ENCODE measurements at places on chromosomes 3 and 15. TPM values are rescaled to one million over a fixed set of nuclear protein-coding genes. Genes with fewer than 3 reads are reported as not detected.

DNA sequence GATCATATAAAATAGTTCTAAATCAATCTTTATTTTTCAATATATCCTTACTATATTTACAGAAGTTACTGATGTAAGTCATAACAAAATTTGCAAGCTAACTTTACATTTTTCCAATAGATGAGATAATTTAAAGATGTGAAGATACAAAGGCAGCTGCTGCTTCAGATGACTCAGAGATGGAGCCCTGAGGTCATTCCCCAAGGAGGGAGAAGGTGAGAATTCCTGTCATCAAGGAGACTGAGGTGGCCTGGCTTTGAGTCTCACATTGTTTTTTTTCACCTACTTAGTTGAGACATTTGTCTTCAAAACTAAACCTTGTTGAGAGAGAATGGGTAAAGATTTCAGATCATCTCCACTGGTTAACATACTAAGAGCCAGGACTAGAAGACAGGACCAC, 3.9 kb upstream of the SAMD7 start:
- DNase-seq: no peak

- no peak for DNase-seq
These were observed 121.6 kb downstream of the ALDH1A2 start for GRCh38 chr15:57943754-57944420.

- DNase-seq: no peak
These were observed 27.0 kb upstream of the MUC4 start for GRCh38 chr3:195838714-195839113.

GRCh38 chr15:74530771-74531143, 10.3 kb upstream of the ARID3B start:
- DNase-seq: no peak

DNA sequence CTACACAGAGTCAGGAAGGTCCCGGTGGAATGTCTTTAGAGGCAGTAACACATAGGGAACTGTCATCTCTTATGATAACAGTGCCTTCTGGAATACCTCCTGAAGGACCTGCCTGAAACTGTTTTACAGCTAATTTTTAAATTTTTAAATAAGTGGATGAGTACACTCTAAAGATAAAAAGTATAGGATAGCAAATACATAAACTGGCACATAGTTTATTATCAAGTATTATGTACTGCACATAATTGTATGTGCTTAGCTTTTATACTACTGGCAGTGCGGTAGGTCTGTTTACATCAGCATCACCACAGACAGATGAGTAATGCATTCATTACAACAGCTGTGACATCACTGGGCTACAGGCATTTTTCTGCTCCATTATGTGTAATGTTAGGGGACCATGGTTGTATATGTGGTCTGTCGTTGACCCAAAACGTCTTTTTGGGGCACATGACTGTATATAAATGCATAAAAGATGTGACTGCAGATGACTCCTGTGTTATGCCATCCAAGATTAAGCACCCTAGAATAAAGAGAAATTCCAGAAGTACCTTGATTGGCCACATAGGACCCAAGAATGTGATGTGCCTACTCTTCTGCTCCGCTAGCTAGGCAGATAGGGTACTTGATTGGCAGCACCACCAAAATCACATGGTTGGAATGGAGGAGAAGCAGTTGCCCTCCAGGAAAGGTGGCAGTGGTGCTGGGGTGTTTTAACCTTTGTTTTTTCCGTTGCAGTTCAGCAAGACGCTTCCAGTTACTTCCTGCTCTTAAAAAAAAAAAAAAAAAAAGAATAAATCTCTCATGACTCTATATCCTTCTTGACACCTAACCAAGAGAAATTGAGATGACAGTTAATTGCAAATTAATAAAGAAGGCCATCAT, 3.3 kb downstream of the VPS8 start:
- DNase-seq: no peak

- DNase-seq: peak; percentile 63
These were observed 4.3 kb upstream of the TSEN2 start for GRCh38 chr3:12479919-12480427.

GRCh38 chr3:166593776-166594175, 756.6 kb upstream of the BCHE start:
- DNase-seq: no peak

GRCh38 chr3:48155122-48155521, 33.1 kb downstream of the CDC25A start:
- DNase-seq: no peak

GRCh38 chr3:145519398-145520047, 641.5 kb downstream of the PLOD2 start:
- DNase-seq: no peak

ERICH6 gene
- total RNA-seq: under 0.01 TPM

GNAT1 gene
- not detected for total RNA-seq

LMAN1L gene
- not detected for total RNA-seq
